Natural killer cell treated with Interleukin-12 subunit alpha and Interleukin-12 subunit beta and Interleukin-15 and Interleukin-18, amount 100 ng/mL, for 72 hours (primary cell): ENCODE measurements at places on chromosomes 1 and 21.

GRCh38 chr1:215842905-215843304, 275.8 kb downstream of the KCTD3 start:
- H3K27ac ChIP-seq, result no peak overlapping the region
- H3K4me3 ChIP-seq, result no peak overlapping the region
- no peaks in the 10 kb centered on the region for H3K4me1 ChIP-seq

GRCh38 chr21:29334717-29335428, 36.2 kb downstream of the BACH1 start:
- peaks cover 38% of the 10 kb centered on the region for H3K4me1 ChIP-seq
- H3K27me3 ChIP-seq, result no peaks in the 10 kb centered on the region
- DNase-seq, result no peak
- H3K27ac ChIP-seq, result peak overlapping the region; percentile 64

- peaks cover 8% of the 10 kb centered on the region for H3K4me1 ChIP-seq
- H3K4me3 ChIP-seq, result no peak overlapping the region
- peak overlapping the region; percentile 29 for H3K27ac ChIP-seq
- no peak for DNase-seq
Measured at GRCh38 chr1:204398197-204399125, 13.2 kb downstream of the PPP1R15B start.

GRCh38 chr21:37891972-37892371, 24.3 kb downstream of the KCNJ6 start:
- H3K27ac ChIP-seq, result no peak overlapping the region
- H3K27me3 ChIP-seq, result peaks cover 12% of the 10 kb centered on the region
- no peaks in the 10 kb centered on the region for H3K36me3 ChIP-seq
- H3K4me3 ChIP-seq, result no peak overlapping the region
- no peaks in the 10 kb centered on the region for H3K4me1 ChIP-seq
- DNase-seq, result no peak

GRCh38 chr1:116574581-116575291, 3.9 kb upstream of the CD58 start:
- no peak overlapping the region for H3K4me3 ChIP-seq
- DNase-seq, result no peak
- no peaks in the 10 kb centered on the region for H3K36me3 ChIP-seq
- peaks cover 17% of the 10 kb centered on the region for H3K27me3 ChIP-seq
- H3K4me1 ChIP-seq, result peaks cover 25% of the 10 kb centered on the region
- H3K27ac ChIP-seq, result no peak overlapping the region

DNA sequence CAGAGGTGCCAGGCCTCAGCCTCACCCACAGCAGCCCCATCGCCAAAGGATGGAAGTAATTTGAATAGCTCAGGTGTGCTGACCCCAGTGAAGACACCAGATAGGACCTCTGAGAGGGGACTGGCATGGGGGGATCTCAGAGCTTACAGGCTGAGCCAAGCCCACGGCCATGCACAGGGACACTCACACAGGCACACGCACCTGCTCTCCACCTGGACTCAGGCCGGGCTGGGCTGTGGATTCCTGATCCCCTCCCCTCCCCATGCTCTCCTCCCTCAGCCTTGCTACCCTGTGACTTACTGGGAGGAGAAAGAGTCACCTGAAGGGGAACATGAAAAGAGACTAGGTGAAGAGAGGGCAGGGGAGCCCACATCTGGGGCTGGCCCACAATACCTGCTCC, 15.0 kb downstream of the NPR1 start:
- no peak for DNase-seq
- no peak overlapping the region for H3K27ac ChIP-seq
- H3K4me3 ChIP-seq, result no peak overlapping the region
- no peaks in the 10 kb centered on the region for H3K4me1 ChIP-seq
- peaks cover 2% of the 10 kb centered on the region for H3K27me3 ChIP-seq

GRCh38 chr1:165408518-165408917, 36.4 kb downstream of the RXRG start:
- H3K4me1 ChIP-seq, result no peaks in the 10 kb centered on the region
- H3K27ac ChIP-seq, result no peak overlapping the region
- no peak overlapping the region for H3K4me3 ChIP-seq

GRCh38 chr21:35873441-35873840, 186.9 kb downstream of the SETD4 start:
- H3K4me1 ChIP-seq, result no peaks in the 10 kb centered on the region
- DNase-seq, result no peak
- no peaks in the 10 kb centered on the region for H3K36me3 ChIP-seq
- H3K27me3 ChIP-seq, result peaks cover 54% of the 10 kb centered on the region

GRCh38 chr21:31725202-31725839, 6.6 kb downstream of the SCAF4 start:
- H3K4me1 ChIP-seq, result peaks cover 37% of the 10 kb centered on the region
- H3K27me3 ChIP-seq, result no peaks in the 10 kb centered on the region
- DNase-seq, result no peak

- no peaks in the 10 kb centered on the region for H3K27me3 ChIP-seq
- peaks cover 45% of the 10 kb centered on the region for H3K4me1 ChIP-seq
- no peak for DNase-seq
- no peak overlapping the region for H3K4me3 ChIP-seq
Measured at GRCh38 chr1:226650236-226650841, 88.7 kb downstream of the ITPKB start.

GRCh38 chr1:79694241-79694640, 687.7 kb upstream of the ADGRL4 start:
- H3K27ac ChIP-seq, result no peak overlapping the region
- H3K4me3 ChIP-seq, result no peak overlapping the region
- DNase-seq, result no peak
- no peaks in the 10 kb centered on the region for H3K27me3 ChIP-seq
- peaks cover 16% of the 10 kb centered on the region for H3K36me3 ChIP-seq

- H3K4me3 ChIP-seq, result no peak overlapping the region
- H3K36me3 ChIP-seq, result no peaks in the 10 kb centered on the region
- no peaks in the 10 kb centered on the region for H3K27me3 ChIP-seq
- H3K4me1 ChIP-seq, result no peaks in the 10 kb centered on the region
- no peak overlapping the region for H3K27ac ChIP-seq
Measured at GRCh38 chr1:188466539-188466938, 1637.8 kb downstream of the PLA2G4A start.

- no peaks in the 10 kb centered on the region for H3K36me3 ChIP-seq
- H3K4me3 ChIP-seq, result no peak overlapping the region
- DNase-seq, result peak; percentile 66
Measured at GRCh38 chr21:31873696-31874599, 1.1 kb downstream of the HUNK start.

DNA sequence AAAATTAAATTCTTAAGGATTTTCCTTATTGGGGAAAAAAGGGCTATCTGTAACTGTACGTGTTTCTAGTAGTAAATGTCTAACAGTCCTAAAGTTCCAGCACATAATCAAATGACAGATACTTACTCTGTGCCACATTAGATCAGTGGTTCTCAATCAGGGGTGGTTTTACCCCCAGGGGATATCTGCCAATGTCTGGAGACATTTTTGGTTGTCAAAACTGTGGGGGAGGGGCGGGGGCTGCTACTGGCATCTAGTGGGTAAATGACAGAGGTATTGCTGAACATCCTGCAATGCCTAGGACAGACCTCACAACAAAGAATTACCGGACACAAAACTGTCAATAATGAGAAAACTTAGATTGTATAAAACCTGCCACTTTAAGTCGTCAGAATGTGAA, 33.4 kb upstream of the PTPRC start:
- no peak overlapping the region for H3K4me3 ChIP-seq
- H3K36me3 ChIP-seq, result peaks cover 26% of the 10 kb centered on the region
- H3K27ac ChIP-seq, result no peak overlapping the region
- no peaks in the 10 kb centered on the region for H3K27me3 ChIP-seq

DNA sequence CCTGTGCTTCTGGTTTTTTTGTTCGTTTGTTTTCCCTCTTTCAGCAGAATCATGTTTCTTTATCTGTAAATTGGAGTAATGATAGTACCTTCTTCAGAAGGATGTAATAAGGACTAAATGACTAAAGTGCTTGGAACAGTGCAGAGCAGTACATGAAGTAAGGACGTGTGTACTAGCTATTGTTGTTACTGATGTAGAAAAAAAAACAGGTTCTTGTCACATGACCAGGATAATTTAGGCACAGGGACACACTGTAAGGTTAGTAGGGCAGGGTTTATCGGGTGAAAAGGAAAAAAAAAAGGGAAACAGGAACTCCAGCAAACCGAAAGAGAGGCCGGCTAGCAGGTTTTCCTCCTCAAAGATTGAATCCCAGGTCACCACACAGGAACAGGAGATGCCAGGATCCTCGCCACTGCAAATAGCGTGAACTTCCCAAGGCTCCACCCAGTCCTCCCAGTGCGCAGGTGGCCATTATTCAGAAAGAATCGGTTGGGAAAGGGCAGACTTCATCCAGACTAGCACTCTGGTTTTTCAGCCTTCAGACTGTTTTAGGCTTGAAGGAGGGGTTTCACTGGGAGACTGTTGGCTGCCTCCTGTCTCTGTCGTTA, 63.8 kb upstream of the PRRC2C start:
- no peaks in the 10 kb centered on the region for H3K4me1 ChIP-seq
- no peaks in the 10 kb centered on the region for H3K27me3 ChIP-seq
- no peak for DNase-seq
- no peak overlapping the region for H3K4me3 ChIP-seq
- no peaks in the 10 kb centered on the region for H3K36me3 ChIP-seq

GRCh38 chr21:37671381-37671780, 244.9 kb downstream of the KCNJ6 start:
- DNase-seq, result no peak
- H3K4me1 ChIP-seq, result no peaks in the 10 kb centered on the region
- no peak overlapping the region for H3K27ac ChIP-seq
- H3K4me3 ChIP-seq, result no peak overlapping the region
- no peaks in the 10 kb centered on the region for H3K36me3 ChIP-seq
- peaks cover 14% of the 10 kb centered on the region for H3K27me3 ChIP-seq

DNA sequence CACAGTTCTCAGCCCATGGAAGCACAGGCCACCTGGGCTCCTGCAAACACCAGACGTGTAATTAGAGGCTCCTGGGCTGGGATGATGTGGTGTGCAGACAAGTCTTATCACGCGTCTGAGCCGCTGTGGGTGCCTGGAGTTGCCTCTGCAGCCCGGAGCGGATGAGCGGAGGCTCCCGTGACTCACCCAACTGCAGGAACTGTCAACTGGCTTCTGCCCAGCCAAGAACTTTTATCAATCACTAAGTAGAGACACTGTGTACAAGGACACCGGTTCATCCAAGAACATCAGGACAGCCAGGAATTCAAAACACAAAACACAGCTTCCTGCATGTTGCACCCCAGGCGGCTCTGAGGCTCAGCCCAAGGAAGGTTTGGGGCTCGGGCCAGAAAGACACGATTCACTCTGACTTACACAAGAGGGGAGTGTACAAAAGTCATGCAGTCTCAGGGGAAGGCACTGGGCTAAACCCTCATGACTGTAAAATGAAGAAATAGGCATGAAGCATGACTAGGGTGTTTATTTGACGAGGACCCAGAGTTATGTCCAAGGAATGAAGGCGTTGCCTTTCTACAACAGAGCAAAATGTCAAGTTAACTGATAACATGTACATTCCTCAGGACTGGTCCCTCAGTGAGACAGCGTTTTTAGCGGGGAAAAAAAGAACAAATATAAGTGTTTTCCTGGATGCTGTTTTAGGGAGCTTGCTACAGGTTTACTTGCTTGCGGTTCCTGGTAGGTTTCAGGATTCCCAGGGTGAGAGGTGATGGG, 21.1 kb downstream of the ERRFI1 start:
- no peaks in the 10 kb centered on the region for H3K27me3 ChIP-seq
- no peak overlapping the region for H3K4me3 ChIP-seq
- no peak for DNase-seq
- H3K4me1 ChIP-seq, result no peaks in the 10 kb centered on the region

- no peak for DNase-seq
- H3K4me1 ChIP-seq, result no peaks in the 10 kb centered on the region
- no peak overlapping the region for H3K27ac ChIP-seq
Measured at GRCh38 chr21:25025596-25025995, 581.7 kb downstream of the MRPL39 start.

- H3K27me3 ChIP-seq, result peaks cover 11% of the 10 kb centered on the region
- no peaks in the 10 kb centered on the region for H3K4me1 ChIP-seq
- no peaks in the 10 kb centered on the region for H3K36me3 ChIP-seq
- no peak for DNase-seq
Measured at GRCh38 chr1:67653304-67653703, 31.7 kb upstream of the GADD45A start.

DNA sequence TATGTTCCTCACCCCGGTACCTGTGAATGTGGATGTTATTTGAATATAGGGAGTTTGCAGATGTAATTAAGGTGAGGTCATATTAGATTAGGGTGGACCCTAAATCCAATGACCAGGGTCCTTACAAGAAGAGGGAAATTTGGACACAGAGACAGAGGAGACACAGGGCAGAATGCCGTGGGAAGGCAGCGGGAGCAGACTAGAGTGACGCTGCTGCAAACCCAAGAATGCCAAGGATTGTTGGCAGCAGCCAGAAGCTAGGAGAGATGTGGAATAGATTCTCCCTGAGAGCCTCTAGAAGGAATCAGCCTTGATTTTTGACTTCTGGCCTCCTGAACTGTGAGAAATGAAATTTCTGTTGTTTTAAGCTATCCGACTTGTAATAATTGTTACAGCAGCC, 53.6 kb downstream of the SPATA46 start:
- peaks cover 25% of the 10 kb centered on the region for H3K27me3 ChIP-seq
- H3K27ac ChIP-seq, result no peak overlapping the region
- peaks cover 5% of the 10 kb centered on the region for H3K4me1 ChIP-seq

GRCh38 chr1:70072231-70072751, 133.1 kb downstream of the LRRC40 start:
- H3K27ac ChIP-seq, result no peak overlapping the region
- H3K4me1 ChIP-seq, result no peaks in the 10 kb centered on the region
- H3K4me3 ChIP-seq, result no peak overlapping the region
- no peaks in the 10 kb centered on the region for H3K36me3 ChIP-seq
- H3K27me3 ChIP-seq, result no peaks in the 10 kb centered on the region

GRCh38 chr1:26996024-26996423, 2.5 kb downstream of the TRNP1 start:
- no peak overlapping the region for H3K4me3 ChIP-seq
- DNase-seq, result no peak
- H3K36me3 ChIP-seq, result no peaks in the 10 kb centered on the region
- no peak overlapping the region for H3K27ac ChIP-seq
- peaks cover 29% of the 10 kb centered on the region for H3K27me3 ChIP-seq
- peaks cover 17% of the 10 kb centered on the region for H3K4me1 ChIP-seq

DNA sequence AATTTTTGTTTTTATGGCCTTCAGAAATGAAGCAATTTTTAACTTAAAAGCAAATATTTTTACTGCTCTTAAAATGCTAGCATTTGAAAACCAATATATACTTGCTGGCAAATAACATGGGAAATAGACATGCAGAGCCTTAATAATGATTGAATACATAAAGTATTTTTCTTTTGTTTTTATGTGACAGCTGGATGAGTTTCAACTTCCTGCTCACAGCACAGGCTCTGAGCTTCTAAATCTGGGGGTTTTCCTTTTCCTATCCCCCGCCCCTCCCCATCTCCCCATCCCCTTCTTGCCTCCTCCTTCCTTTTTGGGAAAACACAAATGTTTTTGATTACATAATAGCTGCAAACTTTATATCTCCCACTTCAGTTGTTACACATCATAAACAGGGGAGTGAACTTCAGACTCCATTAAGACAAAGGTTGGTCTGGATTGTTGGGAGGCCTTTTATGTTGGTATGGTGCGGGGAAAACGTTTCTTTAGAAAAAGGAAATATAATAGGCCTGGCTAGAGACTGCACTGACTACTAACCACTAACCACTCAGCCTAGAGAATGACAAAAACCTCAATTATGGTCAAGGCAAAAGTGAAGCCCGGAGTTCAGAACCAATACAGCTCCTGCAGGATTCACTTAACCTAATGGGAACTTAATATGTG, 116.1 kb upstream of the GORAB start:
- no peaks in the 10 kb centered on the region for H3K36me3 ChIP-seq
- H3K4me3 ChIP-seq, result no peak overlapping the region
- H3K27ac ChIP-seq, result no peak overlapping the region
- DNase-seq, result no peak
- peaks cover 10% of the 10 kb centered on the region for H3K27me3 ChIP-seq
